ENCODE measurements at places on chromosomes 4 and X.

- no peak for DNase-seq
Measured at GRCh38 chr4:140152013-140152703, 1.8 kb downstream of the MAML3 start.

GRCh38 chrX:48802905-48803200 is 986 bp downstream of the HDAC6 start:
- DNase-seq, result no peak

GRCh38 chr4:8555716-8556115 is 24.5 kb upstream of the GPR78 start:
- DNase-seq, result no peak

DNA sequence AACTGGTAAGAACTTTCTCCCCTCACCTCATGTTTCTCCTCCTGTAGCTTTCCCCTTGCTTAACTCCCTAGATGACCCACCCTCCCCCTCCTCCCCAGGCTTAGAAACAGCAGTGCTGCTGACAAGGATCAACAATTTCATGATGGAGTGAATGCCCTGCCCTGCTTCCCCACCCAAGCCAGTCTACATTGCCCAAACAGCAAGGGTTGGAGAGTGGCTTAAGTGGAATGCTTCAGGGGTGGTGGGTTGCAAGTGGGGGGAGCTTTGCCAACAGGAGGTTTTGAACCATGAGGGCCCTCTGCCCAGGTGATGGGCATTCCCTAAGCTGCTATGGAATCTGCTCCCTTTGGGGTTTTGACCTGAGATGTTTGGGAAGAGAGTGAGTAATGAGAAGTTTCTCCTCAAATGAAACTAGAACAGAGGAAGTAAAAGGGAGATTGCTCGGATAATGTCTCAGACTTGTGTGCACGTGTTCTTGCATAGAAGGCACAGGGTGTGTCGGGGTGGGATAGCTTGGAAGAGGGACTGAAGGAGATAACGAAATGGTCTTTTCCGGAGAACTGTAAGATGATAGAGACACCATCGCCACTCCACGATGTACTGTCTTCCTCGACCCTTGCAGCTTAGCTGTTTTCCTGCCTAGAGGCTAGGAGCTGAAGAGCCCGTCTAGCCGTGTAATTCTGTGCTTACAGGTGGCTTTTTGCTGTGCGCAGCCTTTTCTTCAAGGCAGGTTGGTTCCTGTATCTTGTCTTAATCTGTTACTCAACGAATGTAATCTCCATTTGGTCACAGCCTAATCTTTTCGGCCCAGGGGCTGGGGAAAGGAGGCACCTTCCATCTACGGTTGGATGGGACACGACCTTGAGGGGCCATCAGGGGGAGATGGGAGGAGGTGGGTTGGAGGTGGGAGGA is 10.1 kb downstream of the GDPD2 start:
- no peak for DNase-seq

DNA sequence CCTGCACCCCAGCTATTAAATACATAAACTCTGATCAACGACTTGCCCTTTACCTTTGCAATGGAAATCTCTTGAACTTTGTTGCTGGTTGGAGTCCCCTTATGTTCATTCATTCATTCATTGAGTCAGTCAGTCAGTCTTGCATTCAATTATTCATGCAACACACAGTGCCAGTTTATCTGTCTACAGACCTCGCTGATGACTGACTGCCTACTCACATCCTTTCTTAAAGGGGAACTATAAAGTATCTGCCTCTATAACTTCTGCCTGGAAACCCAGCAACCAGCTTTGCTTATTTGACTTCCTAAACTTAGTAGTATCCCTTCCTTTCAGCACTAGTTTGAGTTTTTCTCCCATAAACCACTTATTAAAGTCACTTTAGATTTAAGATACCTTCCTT is 620.8 kb upstream of the ADGRL3 start:
- DNase-seq, result no peak
